ENCODE measurements at places on chromosomes 7 and 10.

- DNase-seq: no peak
These were observed 182.2 kb downstream of the PLXDC2 start for GRCh38 chr10:19998482-19998881.

GRCh38 chr10:7070950-7071349 is 339.9 kb downstream of the SFMBT2 start:
- no peak for DNase-seq

GRCh38 chr7:68663392-68663791 is 934.9 kb upstream of the AUTS2 start:
- DNase-seq: no peak

DNA sequence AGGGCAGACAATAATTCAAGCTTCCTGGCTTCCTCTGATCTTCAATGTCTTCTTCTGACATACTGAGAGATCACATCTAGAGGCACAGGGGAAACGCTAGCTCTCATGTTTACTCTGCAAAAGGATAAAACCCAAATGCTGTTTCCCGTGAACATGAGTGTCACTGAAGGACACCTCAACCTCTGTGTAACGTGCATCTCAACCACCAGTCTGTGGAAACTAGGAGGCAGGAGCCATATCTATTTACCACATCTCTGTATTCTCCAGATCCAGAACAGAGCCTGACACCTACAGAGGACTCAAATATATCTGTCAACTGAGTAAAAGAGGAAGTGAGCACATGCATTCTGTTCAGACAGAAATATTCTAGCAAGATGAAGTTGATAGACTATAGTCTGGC is 140.3 kb upstream of the TARP start:
- DNase-seq: no peak

DNA sequence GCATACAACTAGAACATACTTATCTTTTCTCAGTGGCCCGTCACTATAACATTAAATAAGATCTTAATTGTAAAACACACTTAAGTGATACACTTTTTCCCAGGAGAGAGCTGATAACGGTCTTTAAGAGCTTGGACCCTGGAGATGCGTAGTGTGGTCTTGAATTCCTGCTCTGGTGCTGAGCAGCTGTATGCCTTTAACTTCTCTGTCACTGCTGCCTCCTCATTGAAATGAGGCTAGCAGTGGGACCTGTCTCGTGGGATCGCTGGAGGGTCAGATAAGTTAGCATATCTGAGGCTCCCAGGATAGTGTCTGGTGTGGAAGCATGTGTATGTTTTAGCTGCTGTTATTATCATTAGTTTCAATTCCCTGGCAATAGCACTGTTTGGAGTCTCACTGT is 194.9 kb downstream of the SDK1 start:
- DNase-seq: no peak
